ENCODE measurements at places on chromosomes 2 and 18.

DNA sequence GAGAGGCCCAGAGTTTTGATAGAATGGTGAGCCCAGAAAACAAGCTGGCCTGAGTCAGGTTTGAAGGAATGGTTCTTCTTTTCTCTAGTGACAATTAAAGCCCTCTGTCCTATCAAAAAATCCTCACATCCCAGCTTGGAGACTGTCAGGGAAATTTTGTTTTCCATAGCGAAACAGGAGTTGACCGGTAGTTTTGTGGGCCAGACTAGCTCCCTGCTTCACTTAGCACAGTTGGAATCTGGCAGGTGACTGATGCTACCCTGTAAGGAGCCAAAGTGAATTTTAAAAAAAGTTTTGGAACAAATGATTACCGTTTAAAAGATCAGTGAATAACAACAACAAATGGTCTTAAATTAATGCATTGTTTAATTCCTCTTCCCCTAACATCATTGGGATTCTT is 6.7 kb downstream of the NAB1 start:
- DNase-seq: no peak

DNA sequence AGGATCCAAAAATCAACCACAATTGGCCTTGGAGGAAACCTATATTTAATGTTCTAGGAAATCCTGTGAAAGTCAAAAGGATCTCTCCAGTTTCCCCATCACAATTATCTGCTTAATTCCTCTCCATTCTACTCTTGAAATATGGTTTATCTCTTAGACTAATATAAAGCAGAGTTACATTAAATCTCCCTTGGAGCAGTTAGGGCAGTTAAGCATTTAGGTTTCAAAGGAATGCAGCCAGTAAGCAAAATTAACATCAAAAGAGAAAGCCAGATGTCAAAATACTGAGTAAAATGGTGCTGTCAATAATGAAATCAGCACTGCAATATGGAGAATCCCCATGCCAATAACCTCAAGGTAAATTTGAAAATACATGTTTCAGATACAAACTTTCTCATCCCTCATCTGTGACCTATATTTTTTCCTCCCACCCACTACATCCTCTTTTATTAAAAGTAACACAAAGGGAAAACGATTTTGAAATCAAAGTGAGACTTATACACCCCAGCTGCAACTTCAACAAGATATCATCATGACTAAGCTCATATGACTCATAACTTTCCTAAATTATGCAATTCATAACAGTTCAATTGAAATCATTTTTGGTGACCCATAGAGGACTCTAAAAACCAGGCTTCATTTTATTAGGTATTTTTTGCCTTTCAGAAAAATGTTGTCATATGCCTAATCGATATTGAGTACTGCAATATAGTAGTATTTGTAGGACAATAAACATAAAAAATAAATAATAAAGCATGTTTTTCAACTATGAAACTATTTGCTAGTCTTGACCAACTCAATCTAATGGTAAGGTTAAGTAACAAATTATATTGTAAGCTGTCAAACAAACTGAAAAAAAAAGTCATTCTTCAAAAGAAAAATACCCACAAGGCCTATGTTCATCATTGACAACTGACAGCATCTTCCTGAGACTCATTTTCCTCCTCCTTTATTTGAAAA is 3.1 kb downstream of the ADAM17 start:
- DNase-seq: no peak

DNA sequence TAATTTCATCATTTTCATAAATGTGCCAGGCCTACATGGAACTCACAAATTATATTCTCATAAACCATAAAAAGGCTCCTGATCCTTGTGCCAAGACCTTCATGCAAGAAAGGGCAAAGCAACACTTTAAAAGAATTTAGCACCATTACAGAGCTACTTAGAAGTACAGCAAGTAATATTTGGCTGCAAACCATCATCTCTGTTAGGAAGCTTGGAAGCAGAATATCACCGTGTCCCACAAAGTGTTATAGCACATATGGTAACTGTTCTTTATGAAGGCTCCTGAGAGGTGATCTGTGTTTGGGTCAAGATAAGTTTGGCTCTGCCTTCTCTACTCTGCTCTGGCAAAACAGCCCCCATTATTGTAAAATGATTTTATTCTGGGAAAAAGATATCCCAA is 59.7 kb upstream of the KCNJ3 start:
- DNase-seq: no peak

DNA sequence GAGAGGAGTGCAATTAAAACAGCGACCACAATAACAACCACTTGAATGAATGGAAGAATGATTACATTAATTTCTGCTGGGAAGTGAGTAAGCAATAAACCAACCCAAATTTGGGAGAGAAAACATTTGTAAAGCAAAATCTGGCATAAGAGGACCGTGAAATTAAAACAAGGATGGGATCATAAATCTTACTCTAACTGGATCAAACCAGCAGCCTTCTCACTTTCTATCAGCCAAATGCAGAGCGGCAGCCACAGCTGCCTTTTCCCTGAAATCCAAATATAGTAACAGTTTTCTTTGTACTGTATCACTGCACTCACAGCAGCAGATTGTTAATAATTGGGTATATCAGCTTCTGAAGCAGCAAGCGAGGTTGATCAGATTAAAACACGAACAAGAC is 245.2 kb upstream of the REG3G start:
- peak; percentile 79 for DNase-seq

DNA sequence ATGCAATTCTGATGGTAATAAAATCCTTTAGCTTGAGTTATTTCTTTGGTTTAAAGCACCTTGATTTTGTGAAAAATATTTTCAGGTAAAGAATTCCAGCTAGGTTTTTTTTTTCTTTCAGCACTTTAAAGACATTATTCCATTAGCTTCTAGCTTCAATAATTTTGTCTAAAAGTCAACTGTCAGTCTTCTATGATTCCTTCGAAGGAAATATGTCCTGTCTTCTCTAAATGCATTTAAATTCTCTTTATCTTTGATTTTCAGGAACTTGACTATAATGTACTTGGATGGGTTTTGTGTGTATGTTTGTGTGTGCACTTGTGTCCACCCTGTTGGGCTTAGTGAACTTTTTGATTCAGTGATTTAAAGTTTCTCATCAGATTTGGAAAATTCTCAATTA is 4.7 kb downstream of the LONRF2 start:
- DNase-seq: no peak

- no peak for DNase-seq
These were observed 34.8 kb upstream of the SMIM21 start for GRCh38 chr18:75462178-75462832.

GRCh38 chr2:119402645-119403560 is 28.8 kb upstream of the TMEM37 start:
- no peak for DNase-seq

Measured in NCI-H1417 (cell line).